Activated CD8-positive, alpha-beta memory T cell treated with anti-CD3 and anti-CD28 coated beads, Interleukin-2, amount 10 ng/mL, durations not matched to agents 7 days and 5 days (primary cell): ENCODE measurements at places on chromosomes 16 and 17.
A peak's percentile ranks its signal among the peaks of the same experiment; 100 is the strongest.

GRCh38 chr17:76547183-76547641 lies 7.4 kb downstream of the PRCD start:
- DNase-seq = peak; percentile 75

DNA sequence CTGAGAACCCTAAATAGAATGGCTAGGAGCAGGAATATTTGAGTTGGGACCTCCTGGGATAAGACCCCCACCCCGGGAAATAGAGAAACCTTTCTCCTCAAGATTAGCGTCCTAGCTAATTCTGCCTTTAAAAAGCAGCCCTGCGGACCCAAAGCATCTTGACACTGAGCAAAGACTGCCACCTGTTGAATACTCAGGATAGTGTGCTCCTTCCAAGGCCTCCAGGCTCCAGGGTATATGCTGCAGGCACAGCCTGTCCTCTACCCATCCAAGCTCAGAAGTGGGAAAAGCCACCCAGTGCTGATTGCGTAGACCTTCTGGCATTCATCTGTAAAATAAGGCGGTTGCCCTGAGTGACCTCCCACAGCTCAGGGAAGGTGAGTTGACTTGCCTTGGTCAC lies 456.2 kb upstream of the DYNLRB2 start:
- no peak for DNase-seq

DNA sequence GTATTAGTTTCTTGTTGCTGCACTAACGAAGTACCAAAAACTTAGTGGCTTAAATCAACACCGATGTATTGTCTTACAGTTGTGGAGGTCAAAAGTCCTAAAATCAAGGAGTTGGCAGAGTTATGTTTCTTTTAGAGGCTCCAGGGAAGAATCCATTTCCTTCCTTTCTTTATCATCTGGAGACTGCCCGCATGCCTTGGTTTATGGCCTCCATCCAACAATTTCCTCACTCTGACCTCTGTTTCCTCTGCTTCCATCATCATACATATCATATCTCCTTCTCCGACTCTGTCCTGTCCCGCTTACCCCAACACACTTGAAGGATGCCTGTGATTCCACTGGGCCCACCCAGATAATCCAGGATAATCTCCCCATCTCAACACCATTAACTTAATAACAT lies 627.8 kb downstream of the KCNJ2 start:
- no peak for DNase-seq

GRCh38 chr16:88697831-88698615 lies 8.2 kb downstream of the RNF166 start:
- DNase-seq = no peak

- DNase-seq = no peak
Observed at GRCh38 chr17:17228521-17229279, 8.3 kb downstream of the FLCN start.

GRCh38 chr17:50426814-50427787 lies 1.1 kb downstream of the ACSF2 start:
- peak; percentile 55 for DNase-seq

DNA sequence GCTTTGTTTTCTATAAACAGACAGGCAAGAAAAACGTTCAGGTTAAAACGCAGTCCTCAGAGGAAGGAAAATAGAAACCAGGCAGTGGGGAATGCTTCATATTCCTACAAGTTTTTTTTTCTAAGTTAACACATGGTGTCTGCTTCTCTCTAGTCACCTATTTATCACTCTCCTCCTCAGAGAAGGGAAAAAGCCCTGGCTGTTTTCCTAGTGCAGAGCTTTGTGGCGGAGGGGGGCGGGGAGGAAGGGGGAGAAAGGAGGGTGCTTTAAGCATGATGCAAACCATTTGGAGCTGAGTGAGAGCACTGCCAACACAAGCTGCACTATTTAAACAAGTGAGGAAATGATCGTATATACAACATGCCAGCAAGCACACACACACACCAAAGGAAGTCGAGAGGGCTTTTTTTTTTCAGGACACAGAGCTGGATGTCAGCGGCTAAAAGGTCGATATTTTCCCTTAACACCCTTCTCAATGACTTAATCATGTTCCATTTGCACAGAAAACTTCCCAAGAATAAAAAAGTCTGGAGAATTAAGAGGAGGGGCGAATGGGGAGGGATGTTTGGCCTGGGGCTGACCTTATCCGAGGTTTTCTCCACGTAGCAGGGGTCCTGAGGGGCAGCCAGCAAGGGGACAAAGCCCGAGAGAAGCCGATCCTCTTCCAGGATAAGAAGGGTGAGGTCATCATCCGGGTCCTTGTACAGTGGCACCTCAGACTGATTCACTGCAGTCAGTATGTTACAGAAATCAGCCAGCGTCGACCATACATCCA lies 117.4 kb downstream of the HIC1 start:
- DNase-seq = no peak

DNA sequence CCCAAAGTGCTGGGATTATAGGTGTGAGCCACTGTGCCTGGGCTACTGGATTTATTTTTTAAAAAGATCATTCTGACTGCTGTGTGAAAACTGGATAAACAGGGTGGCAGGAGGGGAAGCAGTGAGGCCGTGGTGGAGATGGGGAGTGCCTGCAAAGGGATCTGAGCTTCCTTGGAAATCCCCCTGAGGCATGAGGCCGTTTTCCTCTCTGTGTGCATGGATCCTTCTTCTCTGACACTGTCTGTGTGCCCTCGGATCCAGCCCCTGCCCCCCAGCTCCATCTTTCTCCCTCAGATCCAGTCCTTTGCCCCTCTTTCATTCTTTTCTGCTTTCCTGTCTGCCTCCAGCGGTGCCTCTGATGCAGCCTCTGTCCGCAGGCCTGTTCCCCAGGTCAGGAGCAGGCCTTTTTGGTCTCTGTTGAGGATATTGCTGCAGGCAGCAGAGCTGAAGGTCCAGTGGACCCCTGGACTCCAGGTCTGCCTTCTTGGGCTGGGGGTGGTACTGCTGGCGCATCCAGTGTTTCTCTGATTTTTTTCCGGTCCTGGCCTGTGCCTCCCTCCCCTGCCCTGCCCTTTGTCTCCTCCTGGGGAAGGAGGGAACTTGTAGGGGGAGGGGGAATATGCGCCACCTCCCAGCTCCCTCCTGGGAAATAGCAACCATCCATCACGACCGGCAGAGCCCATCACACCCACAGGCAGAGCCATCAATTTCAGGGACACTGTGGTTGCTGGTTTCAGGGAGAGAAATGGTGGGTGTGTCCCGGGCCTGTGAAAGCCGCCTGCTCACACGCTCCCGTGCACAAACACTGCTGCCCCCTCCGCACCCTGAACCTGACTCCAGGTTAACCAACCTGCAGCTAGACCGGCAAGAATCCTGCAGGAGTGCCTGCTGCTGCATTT lies 17.0 kb downstream of the MGAT5B start:
- DNase-seq = no peak

- no peak for DNase-seq
Observed at GRCh38 chr16:52398491-52398960, 148.4 kb downstream of the TOX3 start.

DNA sequence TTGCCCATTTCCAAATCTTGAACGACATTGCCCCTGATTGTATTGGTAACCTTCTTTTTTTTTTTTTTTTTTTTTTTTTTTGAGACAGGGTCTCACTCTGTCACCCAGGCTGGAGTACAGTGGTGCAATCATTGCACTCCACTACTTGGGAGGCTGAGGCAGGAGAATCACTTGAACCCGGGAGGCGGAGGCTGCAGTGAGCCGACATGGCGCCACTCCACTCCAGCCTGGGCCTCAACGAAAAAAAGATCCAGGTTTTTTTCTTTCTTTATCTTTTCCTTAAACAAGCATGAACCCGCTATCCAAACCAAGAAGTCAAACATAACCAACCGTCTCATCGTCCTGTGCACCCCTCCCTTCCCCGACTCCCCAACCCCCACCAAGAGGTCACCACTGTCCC lies 47.6 kb upstream of the RPH3AL start:
- no peak for DNase-seq

DNA sequence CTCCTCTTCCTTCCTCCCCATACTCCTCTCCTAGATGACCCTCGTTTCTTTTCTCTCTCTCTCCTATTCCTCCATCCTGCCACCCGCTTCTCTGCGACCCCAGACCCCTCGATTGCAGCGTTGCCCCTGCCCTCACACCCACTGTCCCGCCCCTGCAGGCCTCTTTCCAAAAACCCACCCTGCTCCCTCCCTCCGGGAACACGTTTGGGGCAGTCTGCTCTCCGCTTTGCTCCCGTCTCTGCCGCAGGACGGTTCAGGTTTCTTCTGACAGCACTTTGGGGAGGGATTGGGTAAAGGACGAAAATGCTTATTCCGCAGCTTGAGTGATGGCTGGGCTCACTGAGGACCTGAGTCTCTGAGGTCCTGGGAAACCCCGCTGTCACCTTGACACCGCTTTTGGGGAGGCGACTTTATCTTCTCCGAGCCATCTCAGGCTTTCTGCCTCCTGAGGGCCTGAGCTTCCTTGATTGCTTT lies 690 bp downstream of the NDE1 start:
- DNase-seq = peak; percentile 59

GRCh38 chr16:88550246-88550661 lies 19.9 kb upstream of the ZC3H18 start:
- no peak for DNase-seq
